Activated CD4-positive, alpha-beta T cell treated with anti-CD3 and anti-CD28 coated beads for 36 hours (primary cell): ENCODE measurements at places on chromosomes 7 and 10.

- peak; percentile 41 for DNase-seq
Observed at GRCh38 chr7:50595491-50596102, 30.4 kb upstream of the DDC start.

DNA sequence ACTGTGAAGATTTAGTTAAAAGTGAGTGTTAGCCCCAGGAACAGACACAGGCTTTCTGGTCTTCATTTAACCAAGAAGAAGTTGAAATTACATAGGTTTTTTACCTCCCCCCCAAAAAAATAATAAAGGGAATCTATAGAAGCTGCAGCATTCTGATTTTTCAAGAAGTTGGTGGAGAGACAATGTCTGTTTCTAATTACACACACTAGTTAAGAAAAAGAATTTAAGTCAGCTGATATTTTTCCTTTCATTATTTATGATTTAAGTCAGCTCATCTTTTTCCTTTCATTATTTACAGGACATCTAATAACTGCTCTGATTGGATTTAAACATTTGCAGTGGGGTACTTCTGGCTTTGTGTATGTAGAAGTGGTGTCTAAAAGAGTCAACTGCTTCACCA, 201.4 kb upstream of the NRP1 start:
- no peak for DNase-seq

DNA sequence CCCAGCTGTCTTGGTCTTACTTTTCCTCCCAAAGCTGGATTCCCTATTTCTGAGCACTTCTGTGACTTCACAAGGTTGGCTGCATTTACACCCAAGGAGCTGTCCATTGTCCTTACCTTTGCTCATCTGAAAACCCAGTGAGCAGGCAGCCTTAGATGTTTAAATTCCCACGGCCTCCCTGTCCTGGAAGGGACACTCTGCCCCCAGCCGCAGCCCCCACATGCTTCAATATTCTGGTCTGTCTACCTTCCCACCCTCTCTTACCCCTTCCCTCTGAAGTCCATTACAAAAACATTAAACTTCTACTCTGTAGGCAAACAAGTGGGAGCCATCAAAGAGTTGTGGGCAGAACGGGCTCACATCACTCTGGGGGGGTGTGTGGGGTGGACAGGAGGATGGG, 73.8 kb upstream of the EFCAB10 start:
- DNase-seq, result no peak

GRCh38 chr7:122944682-122945303, 50.7 kb downstream of the TAS2R16 start:
- no peak for DNase-seq

DNA sequence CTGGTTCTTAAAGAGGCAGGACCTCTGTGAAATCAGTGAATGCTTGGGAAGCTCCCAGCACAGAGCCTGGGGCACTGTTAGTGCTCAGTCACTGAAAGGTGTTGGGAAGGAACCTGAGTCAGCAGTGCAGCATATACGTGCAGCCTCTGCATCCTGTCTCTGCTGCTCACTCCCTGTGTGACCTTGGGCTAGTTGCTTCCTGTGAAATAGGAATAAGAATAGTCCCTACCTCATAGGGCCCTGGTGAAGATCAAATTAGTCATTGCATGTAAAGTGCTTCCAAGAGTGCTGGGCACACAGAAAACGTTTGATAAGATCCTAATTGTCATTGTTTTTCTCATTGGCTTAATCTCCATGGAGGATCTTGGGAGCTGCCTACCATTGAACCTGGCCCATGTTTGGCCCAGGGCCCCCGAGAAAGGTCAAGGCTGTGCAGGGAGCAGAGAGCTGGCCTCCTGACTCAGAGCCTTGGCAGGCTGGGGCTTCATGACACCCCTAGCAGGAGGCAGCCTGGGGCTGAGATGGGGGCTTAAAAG, 73.3 kb upstream of the COL13A1 start:
- DNase-seq, result no peak

DNA sequence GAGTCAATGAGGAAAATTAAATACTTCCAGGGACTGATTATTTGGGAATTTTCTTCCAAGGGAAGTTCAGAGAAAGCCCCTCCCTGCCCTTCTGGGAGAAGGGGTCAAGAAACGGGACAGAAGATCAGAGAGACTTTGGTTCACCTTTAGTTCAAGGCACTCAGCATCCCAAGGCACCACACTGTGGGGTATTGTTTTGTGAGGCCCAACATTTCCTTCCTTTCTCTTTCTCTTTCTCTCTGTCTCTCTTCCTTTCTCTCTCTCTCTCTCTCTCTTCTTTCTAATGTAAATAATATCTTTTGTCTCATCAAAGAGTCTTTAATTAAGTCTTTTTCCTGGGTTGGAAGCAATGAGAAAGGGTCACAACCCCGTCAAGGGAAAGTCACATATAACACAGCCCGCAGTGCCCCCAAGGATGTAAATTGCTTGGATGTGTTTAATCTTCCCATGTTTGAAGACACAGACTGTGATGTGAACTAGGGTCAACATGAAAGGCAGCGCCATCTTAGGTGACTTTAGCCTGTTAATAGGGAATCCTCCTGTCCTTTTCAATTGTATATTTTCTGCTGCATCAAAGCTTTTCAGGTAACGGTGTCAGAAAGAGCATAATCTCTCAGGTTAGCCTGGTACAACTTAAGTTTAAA, 983.3 kb upstream of the C7orf33 start:
- DNase-seq, result no peak

DNA sequence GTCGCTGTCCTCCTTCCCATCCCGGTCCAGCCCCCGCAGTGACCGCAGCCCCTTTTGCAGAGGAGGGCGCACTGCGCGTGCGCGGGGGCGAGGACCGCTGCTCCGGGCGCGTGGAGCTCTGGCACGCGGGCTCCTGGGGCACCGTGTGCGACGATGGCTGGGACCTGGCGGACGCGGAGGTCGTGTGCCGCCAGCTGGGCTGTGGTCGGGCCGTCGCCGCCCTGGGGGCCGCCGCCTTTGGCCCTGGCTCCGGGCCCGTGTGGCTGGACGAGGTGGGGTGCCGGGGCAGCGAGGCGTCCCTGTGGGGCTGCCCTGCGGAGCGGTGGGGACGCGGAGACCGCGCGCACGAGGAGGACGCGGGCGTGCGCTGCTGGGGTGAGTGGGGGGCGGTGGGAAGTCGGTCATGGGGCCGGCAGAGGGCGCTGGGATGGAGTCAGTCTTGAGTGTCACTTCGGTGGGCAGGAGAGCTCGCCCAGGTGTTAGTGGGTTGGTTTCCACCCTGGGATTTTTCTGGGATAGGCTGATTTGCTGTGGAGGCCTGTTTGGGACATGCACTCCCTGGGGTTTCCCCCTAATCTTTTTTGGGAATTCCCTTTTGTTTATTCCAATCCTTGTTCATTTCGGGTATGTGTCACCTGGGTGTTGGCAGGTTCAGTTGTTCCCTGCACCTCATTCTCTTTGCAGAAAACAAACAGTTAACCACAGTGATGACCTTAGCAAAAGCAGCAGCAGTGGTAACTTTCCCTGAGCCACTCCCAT, 11.6 kb downstream of the SCART1 start:
- DNase-seq, result no peak

GRCh38 chr7:48295296-48295971, 124.2 kb downstream of the ABCA13 start:
- no peak for DNase-seq

DNA sequence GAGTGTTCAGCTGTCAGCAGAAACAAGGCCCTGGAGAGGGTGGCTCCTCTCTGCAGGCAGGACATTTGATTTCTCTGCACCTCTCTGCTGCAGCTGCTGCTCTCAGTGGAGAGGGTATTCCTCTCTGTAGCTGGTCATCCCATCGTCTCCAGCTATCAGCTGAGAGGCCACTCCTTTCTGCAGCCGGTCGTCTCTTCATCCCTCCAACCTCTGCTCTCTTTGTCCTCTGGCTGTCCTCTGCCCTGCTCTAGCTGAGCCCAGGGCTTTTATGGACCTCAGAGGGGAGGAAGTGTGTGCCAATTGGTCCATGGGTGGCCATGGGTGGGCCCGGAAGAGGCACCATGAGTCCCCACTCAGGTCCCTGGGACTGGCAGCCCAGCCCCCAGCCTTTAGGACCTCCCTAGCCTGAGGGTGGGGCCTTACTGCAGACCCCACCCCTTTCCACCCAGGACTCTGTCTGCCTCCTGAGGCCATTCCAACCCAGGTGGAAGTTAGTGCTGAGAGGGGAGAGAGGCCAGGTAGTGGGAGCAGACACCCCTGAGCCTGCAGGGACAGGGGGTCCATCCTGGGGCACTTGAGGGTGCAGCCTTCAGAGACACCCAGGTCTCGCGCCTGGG, 26.2 kb upstream of the CDCA7L start:
- no peak for DNase-seq

GRCh38 chr7:77420986-77421672, 5.0 kb upstream of the GSAP start:
- no peak for DNase-seq

DNA sequence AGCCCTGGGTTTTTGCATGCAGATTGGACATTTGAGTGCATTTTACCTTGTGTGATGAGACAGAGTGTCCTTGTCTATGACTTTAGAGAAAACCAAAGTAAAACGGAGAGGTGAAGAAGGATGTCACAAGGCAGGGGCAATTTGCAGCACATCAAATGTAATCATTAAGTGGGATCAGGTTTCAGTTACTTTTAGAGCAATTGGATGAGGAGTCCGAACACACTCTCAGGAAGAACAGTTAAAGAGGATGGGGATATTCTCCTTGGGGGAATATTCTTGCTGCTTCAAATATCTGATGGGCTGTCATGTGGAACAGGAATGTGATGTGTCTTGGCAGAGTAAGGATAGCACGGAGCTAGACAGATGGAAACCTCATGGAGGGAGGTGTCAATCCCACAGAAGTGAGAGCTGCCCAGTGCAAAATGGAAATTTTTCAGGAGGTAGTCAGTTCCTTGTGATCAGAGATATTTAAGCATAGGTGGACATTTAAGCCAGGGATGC, 757 bp downstream of the RAB19 start:
- DNase-seq, result no peak
